ENCODE measurements at places on chromosomes 16 and 17.

DNA sequence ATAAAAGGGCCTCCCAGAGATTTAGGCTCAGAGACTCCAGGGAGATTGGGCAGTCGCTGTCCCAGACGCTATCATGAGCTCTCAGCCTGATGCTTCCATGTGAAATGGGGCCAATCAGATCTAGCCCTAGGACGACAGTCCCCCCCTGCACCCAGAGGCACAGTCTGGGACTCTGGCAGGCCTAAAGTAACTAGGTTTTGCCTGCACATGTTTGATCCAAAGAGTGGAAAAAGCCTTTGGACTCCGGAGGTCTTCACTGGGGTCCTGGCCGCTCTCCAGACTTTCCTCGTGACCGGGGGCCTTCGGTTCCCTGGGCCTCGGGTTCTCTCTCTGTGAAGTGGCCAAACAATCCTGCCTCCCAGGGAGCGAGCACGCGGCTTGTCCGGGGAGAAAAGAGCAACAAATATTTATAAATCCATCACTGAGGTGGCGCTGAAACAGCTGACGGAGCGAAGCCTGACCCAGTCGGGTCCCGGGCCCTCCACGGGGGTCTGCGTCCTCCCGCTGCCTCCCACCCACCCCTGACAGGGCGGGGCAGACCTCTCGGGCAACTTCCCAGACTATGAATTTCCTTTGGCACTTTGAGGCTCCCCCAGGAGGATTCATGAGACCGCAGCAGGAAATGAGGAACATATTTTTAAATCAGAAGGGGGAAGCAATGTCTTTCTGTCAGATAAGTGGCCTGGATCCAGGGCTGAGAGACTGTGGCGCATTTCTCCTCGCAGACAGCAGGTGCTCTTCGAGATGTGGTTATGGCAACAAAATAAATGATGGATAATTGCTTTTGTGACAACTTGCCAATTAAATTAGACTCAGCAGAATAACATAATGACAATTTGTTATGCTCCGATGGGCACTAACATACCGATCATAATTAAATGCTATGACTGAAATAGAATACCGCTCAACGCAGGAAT is 38.9 kb downstream of the MRPS23 start:
- peak; percentile 76 for DNase-seq

DNA sequence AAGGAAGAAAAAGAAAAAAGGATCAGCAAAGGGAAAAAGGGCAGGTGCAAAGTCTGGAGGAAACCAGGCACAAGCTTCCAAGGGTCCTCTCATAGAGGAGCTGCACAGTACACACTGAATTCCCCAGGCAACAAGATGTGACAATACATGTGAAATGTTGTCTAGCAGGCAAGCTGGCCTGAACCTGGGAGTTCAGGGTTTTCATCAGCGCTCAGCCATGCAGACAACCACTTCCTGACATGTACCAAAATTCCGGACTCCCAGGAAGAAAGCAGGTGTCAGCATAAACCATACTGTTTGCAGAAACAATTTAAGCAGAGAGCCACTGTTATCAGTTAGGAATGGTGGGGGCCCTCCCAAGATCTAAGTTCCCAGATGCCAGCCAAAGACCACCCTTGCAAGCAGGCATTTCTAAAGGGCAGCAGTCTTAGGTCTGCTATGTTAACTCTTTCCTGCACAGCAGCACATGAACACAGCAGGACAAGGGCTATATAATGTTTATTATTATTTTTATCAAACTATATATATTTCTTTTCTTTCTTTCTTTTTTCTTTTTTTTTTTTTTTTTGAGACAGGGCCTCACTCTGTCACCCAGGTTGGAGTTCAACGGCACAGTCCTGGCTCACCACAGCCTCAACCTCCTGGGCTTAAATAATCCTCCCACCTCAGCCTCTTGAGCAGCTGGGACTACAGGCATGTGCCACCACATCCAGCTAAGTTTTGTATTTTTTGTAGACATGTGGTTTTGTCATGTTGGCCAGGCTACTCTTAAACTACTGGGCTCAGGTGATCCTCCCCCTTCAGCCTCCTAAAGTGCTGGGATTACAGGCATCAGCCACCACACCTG is 10.1 kb downstream of the TK2 start:
- DNase-seq, result no peak

GRCh38 chr17:951325-952132 is 28.0 kb downstream of the NXN start:
- DNase-seq, result peak; percentile 67

DNA sequence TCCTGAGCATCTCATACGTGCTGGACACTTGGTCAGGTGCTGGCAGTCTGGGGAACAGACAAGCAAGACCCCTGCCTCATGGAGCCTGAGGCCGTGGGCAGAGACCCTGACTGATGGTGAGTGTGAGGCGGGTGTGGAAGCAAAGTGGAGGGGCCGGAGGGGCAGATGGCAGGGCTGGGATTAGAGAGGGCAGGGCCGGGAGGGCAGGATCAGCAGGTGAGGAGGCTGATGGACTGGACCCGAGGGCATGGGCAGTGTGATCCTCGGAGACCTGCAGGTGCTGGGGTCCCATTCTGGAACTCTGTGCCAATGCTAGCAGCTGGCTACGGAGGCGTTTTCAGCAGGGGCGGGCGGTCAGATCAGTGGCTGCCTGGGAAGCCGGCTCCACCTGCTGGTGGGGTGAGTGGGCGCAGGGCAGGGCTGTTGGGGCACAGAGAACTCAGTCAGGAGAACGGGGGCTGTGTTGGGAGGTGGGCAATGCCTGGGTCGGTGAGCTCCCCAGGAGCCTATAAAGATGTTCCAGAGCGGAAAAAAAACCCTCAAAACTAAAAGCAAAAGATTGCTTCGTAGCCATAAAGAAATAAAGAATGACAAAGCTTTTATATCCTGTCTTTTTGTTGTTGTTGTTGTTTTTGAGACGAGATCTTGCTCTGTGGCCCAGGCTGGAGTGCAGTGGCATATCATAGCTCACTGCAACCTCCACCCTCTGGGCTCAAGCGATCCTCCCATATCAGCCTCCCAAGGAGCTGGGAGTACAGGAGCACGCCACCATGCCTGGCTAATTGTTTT is 8.9 kb upstream of the C16orf74 start:
- peak; percentile 76 for DNase-seq

GRCh38 chr17:81456091-81456490 is 56.5 kb downstream of the ACTG1 start:
- no peak for DNase-seq

- peak; percentile 25 for DNase-seq
Observed at GRCh38 chr17:48110761-48111160, 3.2 kb downstream of the SNX11 start.

- DNase-seq, result no peak
Observed at GRCh38 chr17:6255322-6255721, 179.6 kb downstream of the AIPL1 start.

DNA sequence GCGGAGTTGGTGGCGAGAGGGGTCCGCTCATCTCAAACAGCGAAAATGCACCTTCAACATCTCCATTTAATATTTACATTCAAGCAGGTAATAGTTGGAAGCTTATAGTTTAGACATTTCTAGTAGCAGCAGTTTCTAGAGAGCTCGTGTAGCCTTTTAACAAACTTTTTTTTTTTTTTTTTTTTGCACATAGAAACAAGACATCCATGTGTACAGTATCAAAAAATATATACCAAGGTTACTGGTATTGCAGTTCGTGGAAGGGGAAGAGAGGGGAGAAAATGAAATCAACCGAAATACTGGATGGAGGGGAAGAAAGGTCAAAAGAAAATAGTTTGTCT is 6.2 kb downstream of the CBX4 start:
- DNase-seq, result no peak

GRCh38 chr17:76314392-76315227 is 6.5 kb upstream of the QRICH2 start:
- no peak for DNase-seq

DNA sequence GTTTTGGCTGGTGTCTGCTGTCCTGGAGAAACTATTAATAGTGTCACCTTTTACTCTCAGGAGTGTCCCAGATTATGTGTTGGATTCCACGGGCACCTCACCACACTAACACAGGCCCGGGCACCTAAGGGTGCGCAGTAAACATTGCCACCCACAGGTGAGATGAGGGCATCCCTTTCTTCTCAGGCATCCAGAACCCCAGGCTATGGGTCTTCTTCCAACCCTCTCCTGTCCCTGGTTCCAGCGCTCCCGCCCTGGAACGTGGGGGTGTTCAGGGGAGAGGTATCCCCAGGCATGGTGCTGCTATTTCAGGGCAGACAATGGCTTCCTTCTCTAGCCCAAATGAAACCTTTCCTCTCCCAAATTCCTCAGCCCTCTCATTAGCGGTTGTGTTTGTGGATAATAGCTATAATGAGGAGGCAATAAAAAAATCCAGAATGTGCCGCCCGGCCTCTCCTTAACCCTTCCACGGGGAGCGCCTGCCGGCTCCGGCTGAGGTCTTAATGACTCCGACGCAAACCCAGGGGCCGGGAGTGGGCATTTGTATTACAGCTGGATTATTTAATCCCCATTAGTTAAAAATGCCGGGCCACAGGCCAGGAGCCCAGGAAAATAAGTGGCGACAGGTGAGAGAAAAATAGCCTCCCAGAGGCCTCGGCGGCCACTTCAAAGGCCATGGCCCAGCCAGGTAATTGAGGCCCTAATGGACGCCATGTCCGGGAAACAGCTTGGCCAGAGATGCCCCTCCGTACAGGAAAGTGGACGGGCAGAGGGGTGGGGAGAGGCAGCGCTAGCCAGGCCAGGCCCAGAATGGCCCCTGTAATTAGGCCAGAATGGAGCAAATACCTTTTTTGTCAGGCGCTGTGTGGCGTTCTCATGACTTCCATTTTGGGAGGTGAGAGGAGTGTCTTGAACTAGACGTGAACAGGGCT is 102.8 kb downstream of the IRX5 start:
- DNase-seq, result no peak
